Stimulated activated CD8-positive, alpha-beta memory T cell treated with anti-CD3 and anti-CD28 coated beads, Interleukin-12 subunit alpha, Interleukin-12 subunit beta, amount 100 ng/mL, for 4 hours (primary cell): ENCODE measurements at places on chromosomes 2 and 18.

DNA sequence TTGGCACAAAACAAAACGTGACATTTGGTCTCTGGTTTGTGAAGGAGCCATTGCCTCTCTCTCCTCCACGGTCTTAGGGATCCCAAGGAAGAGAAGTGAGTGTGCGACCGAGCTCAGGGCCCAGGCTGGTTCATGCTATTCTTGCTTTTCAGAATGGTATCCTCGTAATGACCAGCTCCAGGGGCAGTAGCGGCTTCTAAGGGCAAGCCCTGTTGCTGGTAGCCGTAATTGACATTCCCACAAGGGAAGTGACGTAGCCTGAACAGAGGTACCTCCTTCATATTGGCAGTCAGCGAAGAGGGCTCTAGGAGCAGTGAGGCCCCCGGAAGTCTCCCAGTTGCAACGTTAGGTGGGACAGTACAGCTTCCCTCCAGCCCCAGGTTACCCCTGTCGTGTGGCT, 77.9 kb downstream of the CLIP4 start:
- no peak for DNase-seq

DNA sequence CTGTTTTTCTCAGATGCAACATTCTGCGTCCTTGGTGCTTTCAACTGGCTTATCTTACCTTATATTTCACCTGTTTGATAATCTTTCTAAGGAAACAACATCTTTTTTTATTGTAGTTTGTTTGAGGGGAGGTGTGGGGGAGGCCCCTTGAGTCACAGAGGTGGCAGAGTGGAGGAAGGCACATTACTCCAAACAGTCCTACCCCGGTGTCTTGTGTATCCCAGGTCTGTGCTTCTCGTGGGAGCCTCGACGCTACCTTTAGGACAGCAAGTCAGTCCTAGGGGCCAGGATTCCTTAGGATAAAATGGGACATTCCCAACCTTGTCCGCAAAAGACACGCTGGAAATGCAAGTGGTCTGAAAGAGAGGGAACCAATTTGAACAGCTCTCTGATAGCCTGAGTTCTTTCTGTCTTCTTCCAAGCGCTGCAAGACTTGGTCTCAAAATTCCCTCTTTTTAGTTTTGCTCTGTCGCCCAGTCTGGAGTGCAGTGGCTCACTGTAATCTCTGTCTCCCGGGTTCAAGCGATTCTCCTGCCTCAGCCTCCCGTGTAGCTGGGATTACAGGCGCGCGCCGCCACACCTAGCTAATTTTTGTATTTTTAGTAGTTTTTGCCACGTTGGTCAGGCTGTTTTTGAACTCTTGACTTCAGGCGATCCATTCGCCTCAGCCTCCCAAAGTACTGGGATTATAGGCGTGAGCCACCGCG, 4.0 kb downstream of the GATA6 start:
- DNase-seq, result no peak

- no peak for DNase-seq
These were observed 27.0 kb downstream of the KLF7 start for GRCh38 chr2:207138627-207139297.

DNA sequence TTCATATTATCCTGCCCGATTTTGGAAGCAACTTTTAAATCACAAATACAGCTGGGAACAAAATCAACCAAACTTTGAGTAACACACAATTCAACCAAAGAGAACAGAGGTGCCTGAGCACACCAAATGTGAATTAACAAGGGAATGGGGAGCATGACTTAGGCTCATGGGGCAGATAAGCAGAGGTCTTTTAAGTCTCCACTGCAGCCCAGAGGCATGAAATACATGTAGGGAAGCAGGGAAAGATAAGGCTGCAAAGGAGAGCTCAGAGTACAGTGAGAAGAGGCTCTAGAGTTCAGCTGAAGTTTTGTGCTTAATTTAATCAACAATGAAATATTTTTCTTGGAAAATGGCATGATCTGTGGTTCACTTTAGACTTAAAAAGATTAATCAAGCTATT, 49.0 kb downstream of the CYTIP start:
- DNase-seq, result no peak

DNA sequence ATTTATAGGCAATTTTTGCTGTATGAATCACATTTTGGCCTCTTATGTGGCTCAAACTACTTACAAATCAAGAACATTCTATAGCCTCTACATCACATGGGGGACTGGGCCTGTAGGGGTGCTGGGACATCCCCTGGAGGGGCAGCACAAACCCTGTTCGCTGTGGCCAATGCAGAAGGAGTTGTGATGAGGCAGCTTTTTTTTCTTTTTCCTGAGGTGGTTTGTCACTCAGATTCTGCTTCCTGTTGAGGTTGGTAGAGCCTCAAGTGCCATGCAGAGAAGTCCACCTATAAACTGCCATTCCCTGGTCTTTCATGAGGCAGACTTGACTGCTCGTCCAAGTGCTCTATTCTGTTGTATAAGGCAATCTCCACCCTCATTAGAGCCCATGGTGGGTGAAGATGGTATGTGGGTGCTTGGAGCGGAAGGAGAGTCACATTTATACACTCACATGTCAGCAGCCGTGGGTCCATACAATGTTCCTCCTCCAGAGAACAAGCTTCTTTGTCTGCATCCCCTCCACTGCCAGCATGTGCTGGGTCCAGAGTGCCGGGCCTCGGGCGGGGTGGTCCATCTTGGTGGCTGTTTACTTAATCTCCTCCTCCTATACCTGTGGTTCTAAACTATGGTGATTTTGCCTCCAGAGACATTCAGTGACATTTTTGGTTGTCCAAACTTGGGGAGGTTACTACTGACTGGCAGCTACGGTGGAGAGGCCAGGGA, 120.3 kb downstream of the ACOXL start:
- peak; percentile 31 for DNase-seq

GRCh38 chr2:7194950-7195349, 277.7 kb downstream of the RNF144A start:
- no peak for DNase-seq

GRCh38 chr2:14634489-14635390, 2.2 kb downstream of the LRATD1 start:
- DNase-seq, result no peak

- DNase-seq, result no peak
These were observed 235.9 kb downstream of the SUCLG1 start for GRCh38 chr2:84223191-84223590.

GRCh38 chr2:239818086-239818485, 207.1 kb downstream of the NDUFA10 start:
- DNase-seq, result no peak

DNA sequence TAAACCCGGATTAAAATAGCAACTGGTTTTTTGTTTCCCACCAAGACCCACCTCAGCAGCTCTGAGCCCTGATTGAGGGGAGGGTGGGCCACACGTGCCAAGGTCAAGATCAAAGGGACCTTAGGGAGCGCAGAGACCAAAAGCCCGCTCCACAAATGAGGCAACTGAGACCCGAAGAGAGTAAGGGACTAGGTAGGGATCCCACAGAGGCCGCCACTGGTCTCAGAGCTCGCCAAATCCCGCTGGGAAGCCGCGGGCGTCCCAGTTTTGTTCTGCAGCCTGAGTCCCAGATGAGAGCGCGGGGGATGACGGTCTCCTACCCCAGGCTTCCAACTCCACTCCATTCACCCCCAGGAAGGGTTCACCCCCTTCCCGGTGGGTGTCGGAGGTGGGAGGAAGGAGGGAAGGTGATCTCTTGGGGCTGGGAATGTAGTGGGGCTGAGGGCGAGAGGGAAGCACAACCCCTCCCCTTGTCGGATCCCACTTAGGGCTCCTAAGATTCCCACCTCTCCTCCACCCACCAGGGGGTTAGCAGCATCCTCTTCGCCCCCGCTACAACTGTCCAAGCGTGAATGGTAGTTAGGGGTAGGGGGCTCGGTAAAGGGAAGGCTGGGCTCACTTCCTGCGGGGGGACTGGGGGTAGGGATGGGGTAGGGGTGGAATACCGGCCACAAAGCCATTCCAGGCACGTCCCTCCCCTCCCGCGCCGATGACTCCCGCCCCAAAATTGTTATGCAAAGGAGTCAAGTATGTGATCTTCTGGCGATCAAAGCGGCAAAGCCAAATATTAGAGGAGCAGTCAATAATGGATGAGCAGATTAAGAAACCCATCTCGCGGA, 7.3 kb upstream of the EN1 start:
- no peak for DNase-seq

DNA sequence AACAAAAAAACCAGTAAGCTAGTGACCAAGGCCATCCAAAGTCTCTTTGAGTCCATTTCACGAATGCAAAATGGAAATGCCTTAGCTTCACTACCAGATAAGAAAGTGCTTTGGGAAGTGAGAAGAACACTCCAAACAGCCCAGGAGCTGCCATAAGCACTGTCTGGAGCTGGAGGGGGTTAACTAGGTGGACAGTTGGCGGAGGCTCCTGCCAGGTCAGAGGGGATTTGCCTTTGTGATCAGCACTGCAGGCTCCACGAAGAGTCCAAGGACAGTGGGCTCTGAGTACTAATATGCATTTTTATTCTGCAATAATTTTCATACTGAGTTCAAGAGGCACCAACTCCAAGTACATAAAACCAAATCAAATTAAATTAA, 233.3 kb upstream of the SMAD2 start:
- no peak for DNase-seq

DNA sequence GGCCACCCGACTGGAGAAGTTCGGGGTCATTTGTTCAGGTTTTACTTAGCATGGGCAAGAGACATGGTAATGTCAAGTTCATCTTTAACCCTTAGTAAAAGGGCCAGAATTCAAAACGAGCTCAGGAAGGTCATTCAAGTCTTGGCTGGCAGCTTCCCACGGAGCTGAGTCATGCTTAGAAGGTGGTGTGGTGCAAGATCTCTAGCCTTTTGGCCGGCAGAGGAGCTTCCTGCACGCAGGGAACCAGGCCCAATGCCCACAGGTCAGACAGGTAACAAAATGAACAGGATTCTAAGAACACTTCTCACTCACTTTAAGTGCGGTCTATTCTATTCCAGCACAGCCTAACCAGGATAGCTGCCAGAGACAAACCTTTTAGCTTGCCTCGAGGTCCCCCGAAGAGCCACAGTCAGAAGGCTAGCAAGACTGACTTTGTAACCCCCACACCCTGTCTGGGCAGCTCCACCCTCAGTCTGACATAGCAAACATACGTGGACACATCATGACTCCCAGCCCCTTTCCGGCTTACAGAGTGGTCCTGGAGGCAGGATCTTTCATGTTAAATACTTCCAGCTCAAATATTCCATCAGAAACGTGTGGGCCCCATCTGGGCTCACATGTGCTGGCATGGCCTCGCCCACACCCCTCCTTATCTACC, 292.7 kb downstream of the BCL11A start:
- DNase-seq, result no peak

DNA sequence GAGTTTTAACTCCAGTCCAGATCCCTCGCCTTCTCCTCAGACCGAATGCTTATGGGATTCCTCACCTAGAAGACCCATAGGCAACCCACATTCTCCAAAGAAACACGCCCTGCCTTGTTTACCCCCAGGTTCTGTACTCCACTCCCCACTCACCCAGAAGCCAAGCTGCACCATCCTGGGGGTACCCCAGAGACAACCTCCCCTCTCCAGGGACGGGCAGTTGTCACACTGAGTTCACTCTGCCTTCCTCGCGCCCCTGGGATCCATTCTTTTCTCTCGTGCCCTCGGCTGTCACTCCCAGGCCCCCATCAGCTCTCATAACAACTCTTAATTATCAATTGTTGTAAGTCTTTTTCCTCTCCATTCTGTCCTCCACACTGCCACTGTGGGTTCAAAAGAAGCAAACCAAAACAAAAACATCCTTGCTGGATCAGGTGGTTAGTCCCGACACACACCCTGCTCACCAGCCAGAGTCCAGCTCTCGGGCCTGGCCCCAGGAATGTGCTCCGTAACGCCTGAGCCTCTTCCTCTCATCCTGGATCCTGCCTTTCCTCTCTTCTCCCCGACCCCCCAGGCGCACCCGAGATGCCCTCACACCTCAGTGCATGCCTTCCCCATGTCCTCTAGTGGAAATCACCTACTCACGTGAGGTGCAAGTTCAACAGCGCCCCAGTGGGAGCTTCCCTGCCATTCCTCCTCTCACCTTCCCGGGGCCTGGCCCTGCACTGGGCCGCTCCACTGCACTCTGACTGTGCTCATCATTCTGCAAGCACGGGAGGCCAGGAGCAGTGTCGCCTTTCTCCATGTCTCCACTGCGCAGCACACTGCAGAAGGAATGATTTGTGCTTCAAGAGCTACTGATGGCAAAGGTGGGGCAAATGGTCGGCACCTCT, 20.7 kb downstream of the COX7A2L start:
- no peak for DNase-seq

DNA sequence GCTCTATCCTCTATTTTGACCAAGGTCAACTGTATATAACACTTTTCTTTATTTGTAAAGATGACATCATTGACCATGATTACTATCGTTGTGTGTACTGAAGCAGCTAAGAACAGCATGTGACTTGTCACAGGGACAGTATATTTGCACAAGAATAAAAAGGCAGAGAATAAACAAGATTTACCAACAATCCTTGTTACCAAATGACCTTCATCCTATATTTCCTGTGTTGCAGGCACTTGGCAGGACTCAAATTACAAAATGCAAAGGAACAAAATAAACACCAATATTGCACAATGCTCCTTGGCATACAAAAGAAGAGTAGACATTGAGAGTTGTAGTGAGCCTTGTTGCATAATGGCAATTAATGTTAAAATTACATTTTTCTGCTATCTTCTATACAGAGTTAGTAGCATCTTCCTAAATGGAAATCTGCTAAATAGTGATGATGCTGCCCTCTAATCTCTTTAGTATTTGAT, 61.8 kb downstream of the RFTN2 start:
- DNase-seq, result no peak

- DNase-seq, result no peak
These were observed 11.7 kb downstream of the HS6ST1 start for GRCh38 chr2:128306931-128307460.

DNA sequence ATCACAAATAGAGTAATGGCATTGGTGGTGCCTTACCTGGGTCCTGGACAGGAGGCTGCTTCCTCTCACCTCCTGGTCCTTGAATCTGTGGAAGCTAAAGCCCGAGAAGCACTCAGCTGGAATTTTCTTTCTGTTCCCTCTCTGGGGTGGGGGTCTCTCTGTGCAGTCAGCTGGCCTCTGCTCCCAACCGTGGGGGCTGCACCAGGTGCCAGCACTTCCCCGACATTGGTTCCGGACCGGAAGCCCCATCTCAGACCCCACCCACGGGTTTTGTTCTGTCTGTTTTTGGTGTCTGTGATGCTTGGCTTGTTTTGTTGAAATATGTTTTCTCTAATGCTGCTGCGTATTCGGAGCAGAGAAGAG, 154.7 kb downstream of the TWIST2 start:
- no peak for DNase-seq

GRCh38 chr2:165665614-165666013, 128.4 kb downstream of the GALNT3 start:
- DNase-seq, result no peak

GRCh38 chr2:98898423-98898841, 37.6 kb downstream of the CRACDL start:
- DNase-seq, result no peak

- no peak for DNase-seq
These were observed 10.9 kb downstream of the GNLY start for GRCh38 chr2:85704800-85705679.

DNA sequence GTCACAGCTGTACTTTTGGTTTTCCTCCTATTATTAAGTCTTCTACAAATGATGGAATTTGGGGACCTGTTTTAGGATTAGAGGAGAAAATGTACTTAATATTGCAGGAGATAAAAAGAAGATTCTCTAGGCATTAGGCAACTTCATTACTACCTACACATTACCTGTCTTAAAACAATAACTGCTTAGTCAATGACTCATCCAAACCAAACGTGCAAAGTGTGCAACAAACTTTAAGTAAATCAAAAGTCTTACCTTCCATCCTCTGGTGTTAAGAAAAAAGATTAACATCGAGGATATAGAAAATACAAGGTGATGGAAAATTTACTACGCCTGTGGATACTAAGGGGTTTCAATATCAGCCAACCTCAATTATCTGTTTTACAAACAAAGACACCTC, 285.3 kb upstream of the KYNU start:
- DNase-seq, result no peak
